CD4-positive, alpha-beta T cell treated with Interleukin-17A for 1 hour (primary cell): ENCODE measurements at places on chromosomes 7 and 10.

GRCh38 chr10:44723619-44724325, 187.4 kb upstream of the TMEM72 start:
- DNase-seq, result no peak

- no peak for DNase-seq
These were observed 225.5 kb upstream of the GNAI1 start for GRCh38 chr7:79909176-79909575.

DNA sequence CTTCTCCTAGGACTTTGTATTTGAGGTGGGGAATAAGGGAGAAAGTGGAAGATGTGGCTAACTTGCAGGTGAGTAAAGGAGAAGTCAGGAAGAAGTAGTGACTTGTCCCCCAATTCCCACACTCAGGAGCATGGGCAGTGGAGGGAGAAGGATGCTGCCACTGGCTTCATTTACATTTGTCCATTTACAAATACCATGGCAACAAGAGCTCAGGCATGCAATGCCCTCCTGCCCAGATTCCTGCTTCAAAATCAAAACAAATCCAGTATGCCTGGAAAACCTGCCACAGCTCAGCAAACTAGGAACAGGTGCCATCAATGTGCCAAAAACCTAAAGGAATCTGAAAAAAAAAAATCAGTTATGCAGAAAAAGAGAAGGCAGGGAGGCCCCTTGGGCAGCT, 139.9 kb downstream of the KCNMA1 start:
- DNase-seq, result no peak

DNA sequence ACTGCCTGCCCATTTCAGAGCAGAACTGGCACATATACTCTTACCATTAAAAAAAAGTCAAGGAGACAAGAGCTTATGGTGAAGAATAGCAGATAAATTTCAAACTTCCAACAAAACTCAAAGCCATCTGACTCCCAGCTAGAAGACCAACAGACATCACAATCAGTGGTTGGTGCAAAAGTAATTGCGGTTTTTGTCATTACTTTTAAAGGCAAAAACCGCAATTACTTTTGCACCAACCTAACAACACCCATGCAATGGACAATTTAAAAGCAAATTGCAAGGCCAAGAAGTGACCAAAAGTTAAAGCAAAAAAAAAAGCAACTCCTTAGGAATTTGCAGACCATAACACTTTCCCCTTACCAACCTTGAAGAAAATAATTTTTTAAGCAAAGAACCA, 18.8 kb downstream of the GLI3 start:
- no peak for DNase-seq

GRCh38 chr7:6250364-6250833, 22.0 kb downstream of the CYTH3 start:
- DNase-seq, result no peak

- DNase-seq, result no peak
These were observed 19.4 kb upstream of the KNDC1 start for GRCh38 chr10:133140417-133141143.

DNA sequence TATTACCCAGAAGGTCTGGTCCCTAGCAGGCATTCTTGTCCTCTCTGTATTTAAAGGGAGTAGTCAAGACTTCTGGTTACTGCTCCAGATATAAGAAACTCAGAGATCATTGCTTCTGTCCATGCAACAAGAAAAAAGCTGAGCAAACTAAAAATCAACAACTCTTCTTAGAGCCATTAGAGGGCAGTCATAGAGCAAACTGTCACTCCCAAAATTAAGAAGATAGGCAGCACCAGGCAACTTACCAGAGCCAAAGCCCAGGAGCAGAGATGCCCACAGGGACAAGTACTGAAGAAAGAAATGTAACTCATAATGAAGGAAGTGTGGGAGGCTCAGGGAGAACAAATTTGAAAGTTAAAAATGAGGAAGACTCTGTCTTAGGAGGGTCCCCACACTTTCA, 472.9 kb upstream of the COBL start:
- no peak for DNase-seq

GRCh38 chr7:41219276-41219675, 483.6 kb downstream of the INHBA start:
- no peak for DNase-seq

DNA sequence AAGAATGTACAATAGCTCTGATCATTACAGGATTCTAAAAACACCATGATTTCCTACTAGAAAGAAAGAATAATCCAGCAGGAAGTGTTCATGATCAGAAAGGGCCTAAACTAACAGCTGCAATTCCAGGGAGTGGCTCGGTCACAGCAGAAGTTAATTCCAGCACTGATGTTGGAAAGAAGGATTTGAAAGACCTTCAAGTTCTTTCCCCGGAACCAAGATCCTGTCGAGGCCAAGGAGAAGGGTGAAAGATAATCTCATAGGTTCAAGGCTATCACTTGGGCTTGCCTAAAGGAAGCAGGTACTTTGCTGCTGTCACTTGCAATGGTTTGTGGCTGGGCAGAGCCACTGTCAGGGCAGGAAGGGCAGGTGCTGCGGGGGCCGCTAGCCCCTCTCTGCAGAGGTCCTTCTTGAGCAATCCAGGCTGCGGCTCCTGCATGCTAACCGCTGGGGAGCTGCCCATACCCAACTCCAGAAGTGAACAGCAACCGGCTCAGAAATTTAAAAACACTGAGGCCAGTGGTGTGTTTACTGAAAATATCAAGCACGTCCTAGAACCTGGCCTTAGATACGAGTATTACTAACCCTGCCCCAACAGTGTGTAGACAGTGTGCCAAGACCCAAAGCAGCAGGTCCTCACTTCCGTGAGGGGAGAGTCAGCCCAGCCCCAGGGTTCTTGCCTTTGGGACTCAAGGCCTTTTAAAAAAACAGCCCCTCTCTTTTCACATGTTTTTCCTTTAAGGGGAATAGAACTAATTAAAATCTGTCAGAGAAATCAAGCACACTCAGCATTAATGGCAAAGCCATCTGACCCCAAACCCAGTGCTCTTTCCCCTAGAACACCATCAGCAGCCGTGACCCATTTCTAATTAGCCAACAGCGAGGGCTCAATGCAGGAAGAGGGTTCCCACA, 76.8 kb downstream of the VIPR2 start:
- no peak for DNase-seq
